ENCODE measurements at places on chromosomes 13 and 19.

GRCh38 chr19:46202426-46202825, 27.1 kb upstream of the IGFL1 start:
- no peak for DNase-seq

GRCh38 chr13:50616101-50616500, 227.4 kb downstream of the DLEU7 start:
- DNase-seq: no peak

GRCh38 chr13:60974296-60974695, 441.4 kb downstream of the PCDH20 start:
- no peak for DNase-seq

DNA sequence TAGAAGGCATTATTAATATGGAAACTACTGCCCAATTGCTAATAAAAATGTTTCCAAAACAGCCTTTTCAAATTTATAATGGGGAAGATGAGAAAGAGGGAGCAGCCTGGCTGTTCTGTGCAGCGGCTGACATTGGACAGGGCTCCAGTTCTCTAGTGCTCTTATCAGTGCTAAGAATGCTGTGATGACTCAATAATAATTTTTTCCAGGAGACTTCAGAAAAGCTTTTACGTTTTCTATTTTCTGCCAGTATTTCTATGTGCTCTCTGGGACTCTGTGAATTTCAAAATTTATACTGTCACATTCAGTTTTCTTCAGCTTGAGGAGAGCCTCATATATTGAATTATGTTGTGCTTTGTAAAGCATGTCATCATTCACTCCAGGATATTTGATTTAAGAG, 209.6 kb downstream of the VWA8 start:
- no peak for DNase-seq

- no peak for DNase-seq
These were observed 56.2 kb upstream of the RFC3 start for GRCh38 chr13:33761740-33762139.

GRCh38 chr13:108963846-108964600, 334.6 kb downstream of the MYO16 start:
- no peak for DNase-seq

DNA sequence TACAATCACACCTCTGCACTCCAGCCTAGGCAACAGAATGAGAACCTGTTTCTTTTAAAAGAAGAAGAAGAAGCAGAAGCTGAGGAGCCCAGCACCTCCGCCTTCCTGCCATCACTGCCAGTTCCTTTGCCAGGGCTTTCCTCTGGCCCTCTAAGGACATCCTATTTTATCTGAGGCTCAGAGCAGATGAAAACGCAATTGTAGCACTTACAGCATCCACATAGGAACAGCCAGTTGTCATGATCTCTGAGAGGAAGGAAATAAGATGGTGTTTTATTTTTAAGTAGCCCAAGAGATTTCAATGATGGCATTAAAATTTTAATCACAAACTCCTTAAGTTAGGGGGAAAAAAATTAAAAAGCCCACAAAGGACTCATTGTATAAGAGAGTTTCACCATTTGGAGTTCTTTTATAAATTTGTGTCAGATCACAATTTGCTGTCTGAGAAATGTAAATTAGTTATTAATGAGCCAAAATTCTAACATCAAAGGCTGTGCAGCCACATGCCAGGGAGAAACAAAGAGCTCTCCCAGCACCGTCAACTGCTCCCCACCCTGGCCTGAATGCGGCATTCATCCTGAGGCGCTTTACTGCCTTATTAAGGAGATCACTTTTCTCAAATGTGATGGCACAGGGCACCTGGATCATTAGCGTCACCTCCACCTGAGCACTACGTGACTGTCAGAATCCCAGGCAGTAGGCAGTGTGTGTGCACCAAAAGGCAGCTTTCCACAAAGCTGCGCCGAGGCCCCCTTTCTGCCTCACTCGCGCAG, 393.0 kb downstream of the FOXO1 start:
- no peak for DNase-seq

- DNase-seq: no peak
These were observed 829.8 kb upstream of the SLC10A2 start for GRCh38 chr13:103895835-103896531.

GRCh38 chr19:18274219-18274780, at the start of gene IQCN:
Gene IQCN (minus strand): TSS chr19:18274452. CDS start chr19:18269478, 4,974 bp downstream.
- no peak for DNase-seq

DNA sequence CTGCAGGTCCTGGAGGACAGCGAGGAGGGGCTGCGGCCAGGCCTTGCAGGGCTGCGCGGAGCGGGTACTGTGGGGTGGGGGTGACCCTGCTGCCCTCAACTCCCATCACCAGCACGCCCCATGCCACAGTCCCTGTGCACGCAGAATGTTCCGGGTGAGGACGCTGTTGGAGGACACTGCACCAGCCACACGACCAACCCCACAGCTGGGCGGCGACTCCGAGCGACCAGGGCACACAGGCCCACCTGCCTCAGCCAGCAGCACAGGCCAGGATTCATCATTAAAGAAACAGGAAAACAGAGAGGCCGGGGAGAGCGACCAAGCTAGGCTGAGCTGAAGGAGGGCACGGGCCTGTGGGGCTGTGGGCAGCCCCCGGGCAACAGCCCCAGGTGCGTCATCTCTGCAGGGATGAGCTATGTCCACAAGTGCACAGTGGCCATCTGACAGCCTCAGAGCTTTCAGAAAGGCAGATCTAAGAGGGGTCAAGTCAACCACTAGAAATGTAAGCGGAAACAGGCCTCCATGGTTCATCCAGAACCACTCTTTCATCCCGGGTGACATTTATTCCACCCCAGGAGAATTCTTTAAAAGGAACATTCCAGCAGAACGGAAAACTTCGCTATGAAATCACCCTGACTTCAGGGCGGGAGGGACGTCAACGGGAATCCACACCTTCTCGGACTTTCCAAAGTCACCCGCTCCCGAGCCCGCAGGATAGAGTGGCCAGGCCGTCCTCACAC, 1.5 kb downstream of the GAS6 start:
- no peak for DNase-seq

DNA sequence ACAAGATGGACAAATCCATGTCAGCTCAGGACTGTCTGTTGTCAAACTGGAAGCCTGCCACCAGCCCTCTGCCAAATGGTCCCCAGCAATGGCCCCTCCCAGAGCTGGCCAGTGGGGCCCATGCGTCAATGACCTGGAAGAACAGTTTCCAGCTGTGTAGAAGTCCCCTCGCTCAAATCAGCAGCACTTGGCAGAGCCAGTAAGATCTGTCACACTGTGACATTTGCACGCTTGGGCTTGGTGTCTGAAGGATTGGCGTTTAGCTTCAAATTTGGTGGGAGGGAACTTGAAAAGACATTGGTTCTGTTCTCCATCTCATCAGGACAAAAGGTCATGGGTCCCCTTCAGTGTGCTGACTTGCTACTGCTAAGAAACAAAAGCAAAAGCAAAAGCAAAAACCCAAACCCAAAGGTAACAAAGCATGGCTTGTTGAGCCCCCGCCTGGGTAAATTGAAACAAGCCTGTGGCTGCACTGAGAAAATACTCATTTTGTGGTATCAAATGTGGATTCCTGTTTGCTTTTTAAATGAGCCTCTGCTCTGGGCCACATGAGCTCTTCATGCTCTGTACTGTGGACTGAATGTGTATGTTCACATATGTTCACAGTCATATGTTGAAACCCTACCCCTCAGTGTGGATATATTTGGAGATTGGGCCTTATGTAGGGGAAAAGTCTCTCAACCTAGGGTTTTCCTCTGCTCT, 253.6 kb upstream of the MAB21L1 start:
- no peak for DNase-seq

All from esophagus squamous epithelium (tissue), 5 donors.